Stimulated activated effector memory CD8-positive, alpha-beta T cell treated with anti-CD3 and anti-CD28 coated beads, Interleukin-12 subunit alpha, Interleukin-12 subunit beta, amount 100 ng/mL, for 72 hours (primary cell): ENCODE measurements at places on chromosomes 2 and 18.

- no peak for DNase-seq
These were observed 41.7 kb downstream of the MYOM1 start for GRCh38 chr18:3177902-3178687.

DNA sequence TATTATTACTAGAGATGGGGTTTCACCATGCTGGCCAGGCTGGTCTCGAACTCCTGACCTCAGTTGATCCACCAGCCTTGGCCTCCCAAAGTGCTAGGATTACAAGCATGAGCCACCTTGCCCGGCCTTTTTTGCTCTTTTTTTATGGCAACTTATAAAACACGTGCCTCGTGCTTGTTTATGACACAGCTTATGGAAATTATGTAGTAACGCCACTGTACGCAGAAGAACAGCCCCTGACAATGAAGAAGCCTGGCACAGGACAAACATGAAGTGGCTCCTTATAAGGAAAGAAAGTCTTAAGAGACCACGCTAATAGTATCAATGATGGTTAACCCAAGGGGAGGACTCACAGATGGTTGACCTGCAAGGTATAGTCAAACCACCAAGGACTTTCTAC lies 37.2 kb upstream of the RAPH1 start:
- no peak for DNase-seq

GRCh38 chr2:59713577-59713976 lies 839.9 kb downstream of the BCL11A start:
- DNase-seq, result no peak

- DNase-seq, result no peak
These were observed 12.6 kb downstream of the MC5R start for GRCh38 chr18:13836559-13836958.

DNA sequence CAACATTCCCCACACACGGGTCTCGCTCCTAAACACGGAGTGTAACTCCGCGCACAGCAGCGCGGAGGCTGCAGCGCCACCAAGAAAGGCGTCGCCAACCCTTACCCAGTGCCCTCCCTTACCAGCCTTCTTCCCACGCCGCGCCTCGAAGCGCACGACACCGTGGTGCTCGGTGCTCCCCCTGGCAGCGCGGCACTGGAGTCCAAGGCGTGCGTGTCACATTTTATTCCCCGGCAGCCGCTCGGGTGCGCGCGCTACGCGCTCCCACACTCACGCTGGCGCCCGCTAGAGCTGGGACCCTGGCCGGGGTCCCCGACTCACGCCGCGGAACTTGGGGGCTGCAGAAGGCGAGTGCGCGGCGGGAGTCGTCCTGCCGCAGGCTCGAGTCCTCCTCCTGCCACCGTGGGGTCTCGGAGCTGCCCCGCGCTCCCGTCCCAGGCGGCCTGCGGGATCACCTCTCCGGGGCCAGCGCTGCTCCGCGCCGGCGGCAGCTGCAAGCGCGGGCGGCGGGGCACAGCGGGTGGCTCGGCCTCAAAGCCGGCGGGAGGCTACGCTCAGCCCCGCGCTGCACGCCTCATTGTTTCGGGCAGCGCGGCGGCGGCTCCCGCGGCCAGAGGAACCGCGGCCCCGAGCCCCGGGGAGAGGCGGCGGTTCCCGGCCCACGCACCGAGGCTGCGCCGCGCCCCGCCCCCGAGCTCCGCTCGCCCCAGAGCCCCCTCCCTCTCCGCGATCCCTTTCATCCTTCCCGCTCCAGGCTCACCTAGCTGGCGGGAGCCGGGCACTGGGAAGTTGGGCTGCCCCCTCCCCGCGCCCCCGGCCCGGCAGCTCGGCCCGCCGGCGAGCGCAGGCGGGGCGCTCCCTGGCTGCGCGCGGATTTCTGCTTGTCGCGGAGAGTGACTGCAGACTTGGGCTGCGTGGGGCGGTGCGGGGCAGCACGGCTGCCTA lies at the start of gene ST6GAL2:
Gene ST6GAL2, minus strand, starts transcription at position 197 of the 945 bp plus-strand sequence. CDS start 42,190 bp downstream, outside the sequence.
- DNase-seq, result no peak

- no peak for DNase-seq
These were observed 122.5 kb downstream of the PRPF40A start for GRCh38 chr2:152594792-152595191.

DNA sequence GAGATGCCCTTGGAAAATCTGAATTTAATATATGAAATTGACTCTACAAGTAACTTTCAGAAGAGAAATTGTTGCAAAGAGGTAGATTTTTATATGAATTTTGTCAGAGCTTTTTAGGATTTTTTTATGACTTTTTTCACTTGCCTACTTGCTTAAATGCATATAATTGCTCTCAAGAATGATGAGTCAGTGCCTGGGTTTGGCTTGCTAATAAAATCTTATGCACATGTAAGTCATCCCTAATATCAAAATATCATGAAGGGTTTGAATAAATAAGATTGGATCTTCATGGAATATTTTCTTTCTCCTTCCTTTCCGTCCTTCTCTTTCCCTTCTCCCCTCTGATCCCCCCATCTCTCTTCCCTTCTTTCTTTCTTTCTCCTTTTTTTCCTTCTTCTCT lies 354.1 kb downstream of the TXNL1 start:
- DNase-seq, result no peak

GRCh38 chr2:44836916-44837315 lies 104.6 kb upstream of the SIX3 start:
- DNase-seq, result peak; percentile 48

DNA sequence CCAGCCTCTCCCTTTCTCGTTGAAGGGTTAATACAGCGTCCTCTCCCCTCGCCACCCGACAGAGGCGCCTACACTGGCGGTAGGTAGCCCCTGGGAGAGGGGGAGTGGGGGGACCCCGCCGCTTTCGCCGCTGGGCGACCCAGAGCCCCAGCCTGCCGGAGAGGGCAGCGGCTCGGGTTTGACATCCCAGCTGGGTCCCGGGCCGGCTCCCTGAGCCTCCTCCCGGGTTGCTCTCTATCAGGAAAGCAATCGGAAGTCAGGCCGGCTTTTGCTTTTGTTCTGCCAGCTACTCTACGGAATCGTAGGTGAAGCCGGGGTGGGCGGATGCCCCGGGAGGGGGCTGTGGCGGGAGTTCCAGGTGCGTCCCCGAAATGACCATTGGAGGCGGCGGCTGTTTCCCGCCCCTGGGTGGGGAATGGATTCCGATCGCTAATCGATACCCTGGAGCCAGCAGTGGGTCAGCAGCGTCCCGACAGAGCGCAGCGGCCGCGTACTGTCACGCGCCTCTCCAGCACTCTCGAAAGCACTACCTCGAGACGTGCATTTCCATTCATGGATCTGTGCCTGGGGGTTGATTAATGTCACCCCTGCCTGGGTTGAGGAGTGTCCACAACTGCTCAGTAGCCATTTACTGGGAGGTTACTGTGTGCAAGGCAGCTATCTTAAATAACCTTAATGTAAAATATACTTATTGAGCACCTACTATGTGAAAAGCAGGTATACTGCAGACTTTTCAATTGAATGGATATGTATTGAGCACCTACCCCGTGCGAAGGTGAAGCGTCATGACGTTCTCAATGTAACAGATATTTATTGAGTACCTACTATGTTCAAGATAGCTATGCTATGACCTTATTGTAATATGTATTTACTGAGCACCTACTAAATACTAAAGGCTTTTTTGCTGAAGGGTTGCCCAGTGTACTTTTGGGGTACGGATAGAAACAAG lies 1.1 kb downstream of the MAPK4 start:
- DNase-seq, result no peak

DNA sequence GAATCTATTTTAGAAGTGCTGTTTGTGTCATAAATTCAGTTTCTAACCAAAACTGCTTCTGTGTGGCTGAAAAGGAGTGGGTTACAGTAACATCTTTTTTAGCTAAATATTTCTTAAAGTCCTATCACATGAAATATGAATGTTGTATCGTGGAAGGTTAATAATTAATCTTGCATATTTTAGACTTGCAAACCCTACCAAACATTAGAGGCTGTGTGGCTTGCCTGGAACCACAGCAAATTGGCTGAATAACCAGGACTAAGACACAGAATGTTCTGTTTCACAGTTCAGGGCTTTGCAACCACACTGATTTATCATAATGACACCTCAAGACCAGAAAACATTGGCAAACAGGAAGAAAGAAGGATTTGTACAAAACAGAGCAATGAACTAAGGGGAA lies 208.9 kb upstream of the CNTNAP5 start:
- no peak for DNase-seq

GRCh38 chr2:29916571-29916970 lies 4.8 kb downstream of the ALK start:
- DNase-seq, result no peak

- no peak for DNase-seq
These were observed 505.5 kb downstream of the LRRTM4 start for GRCh38 chr2:77016443-77017354.
